Thoracic aorta endothelial cell (primary cell): ENCODE measurements at places on chromosomes 5 and 9. TPM values are rescaled to one million over a fixed set of nuclear protein-coding genes. Genes with fewer than 3 reads are reported as not detected.

The PCDHA9 gene
- under 0.01 and 0.07 TPM in 2 replicates for total RNA-seq

The SLC12A2 gene
- total RNA-seq = 56.1 and 109 TPM in 2 replicates

The CDH18 gene
- total RNA-seq = not detected in 2 replicates

The ACTBL2 gene
- total RNA-seq = not detected in 2 replicates

The SPATA31C2 gene
- total RNA-seq = not detected in 2 replicates

The CCDC152 gene
- 3.7 and 4.0 TPM in 2 replicates for total RNA-seq

The NFIB gene
- 175 and 191 TPM in 2 replicates for total RNA-seq

The ANKDD1B gene
- 0.14 and 0.27 TPM in 2 replicates for total RNA-seq

The TEX10 gene
- 37.4 and 43.0 TPM in 2 replicates for total RNA-seq

The C9orf153 gene
- 0.22 and 0.27 TPM in 2 replicates for total RNA-seq

The VAV2 gene
- total RNA-seq = 13.4 and 15.0 TPM in 2 replicates

The NOL6 gene
- total RNA-seq = 35.2 and 35.7 TPM in 2 replicates

The LECT2 gene
- total RNA-seq = not detected in 2 replicates

The PLAA gene
- 55.4 and 65.0 TPM in 2 replicates for total RNA-seq

The NEURL1B gene
- 0.40 and 0.93 TPM in 2 replicates for total RNA-seq

The OR1L4 gene
- total RNA-seq = not detected in 2 replicates

The GRIA1 gene
- not detected in 2 replicates for total RNA-seq

The ZNF483 gene
- total RNA-seq = 1.9 and 2.9 TPM in 2 replicates

The IFNA2 gene
- not detected in 2 replicates for total RNA-seq
